ENCODE measurements at places on chromosomes 4 and X.
A peak's percentile ranks its signal among the peaks of the same experiment; 100 is the strongest.

DNA sequence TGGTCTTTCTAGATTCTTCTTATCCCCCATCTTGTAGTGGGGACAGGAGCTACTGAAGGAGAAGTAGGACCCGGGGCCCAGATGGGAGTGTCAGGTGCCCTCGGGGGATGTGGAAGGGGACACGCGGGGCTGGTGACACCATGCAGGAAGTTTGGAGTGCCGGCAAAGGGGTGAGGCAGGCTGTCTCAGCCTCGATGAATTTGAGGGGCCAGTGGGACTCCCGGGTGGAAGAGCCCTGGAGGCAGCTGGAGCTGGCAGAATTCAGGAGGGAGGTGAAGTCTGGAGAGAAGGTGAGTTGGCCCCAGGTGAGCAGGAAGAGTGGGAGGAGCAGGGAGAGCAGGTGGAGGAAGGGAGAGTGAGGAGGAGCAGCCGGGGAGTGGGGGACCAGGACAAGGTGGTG, 101.7 kb downstream of the CPZ start:
- DNase-seq: no peak

- DNase-seq: peak; percentile 59
Observed at GRCh38 chr4:2412885-2413716, 5.3 kb downstream of the ZFYVE28 start.

- no peak for DNase-seq
Observed at GRCh38 chrX:136227948-136228838, 23.0 kb downstream of the MAP7D3 start.

DNA sequence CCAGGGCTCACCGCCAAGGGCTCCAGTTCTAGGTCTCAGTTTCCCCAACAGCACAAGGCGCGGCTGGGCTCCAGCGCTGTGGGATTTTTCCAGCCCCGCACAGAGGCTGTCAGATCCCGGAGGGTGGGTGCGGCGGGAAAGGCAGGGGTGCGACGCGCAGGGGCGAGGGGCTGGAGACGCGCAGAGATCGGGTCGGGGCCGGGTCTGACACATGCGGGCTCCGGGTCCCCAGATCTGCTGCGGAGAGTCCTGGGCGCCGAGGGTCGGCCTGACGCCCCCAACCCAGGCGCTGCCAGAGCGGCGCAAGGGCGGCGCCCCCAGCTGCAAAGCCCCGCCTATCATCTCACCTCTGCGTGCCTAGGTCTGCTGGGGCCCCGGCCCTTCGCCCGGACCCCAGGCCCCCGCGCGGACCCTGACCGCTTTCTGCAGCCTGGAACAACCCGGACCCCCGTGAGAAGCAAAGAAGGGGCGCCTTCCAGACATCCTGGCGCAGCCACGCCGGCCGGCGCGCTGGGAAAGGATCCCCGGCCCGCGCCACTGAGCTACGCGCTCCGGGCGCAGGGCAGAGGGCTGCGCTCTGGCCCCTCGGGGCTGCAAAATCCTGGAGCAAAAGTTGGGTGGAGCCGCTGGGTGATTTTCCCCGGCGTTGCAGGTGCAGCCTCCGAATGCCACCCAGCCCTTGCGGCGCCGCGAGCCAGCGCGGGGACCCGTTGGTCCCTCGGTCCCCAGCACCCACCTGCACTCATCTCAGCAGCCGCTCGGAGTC, 486 bp downstream of the ABLIM2 start:
- DNase-seq: no peak

GRCh38 chrX:16305187-16305586, 137.9 kb downstream of the MAGEB17 start:
- DNase-seq: no peak

DNA sequence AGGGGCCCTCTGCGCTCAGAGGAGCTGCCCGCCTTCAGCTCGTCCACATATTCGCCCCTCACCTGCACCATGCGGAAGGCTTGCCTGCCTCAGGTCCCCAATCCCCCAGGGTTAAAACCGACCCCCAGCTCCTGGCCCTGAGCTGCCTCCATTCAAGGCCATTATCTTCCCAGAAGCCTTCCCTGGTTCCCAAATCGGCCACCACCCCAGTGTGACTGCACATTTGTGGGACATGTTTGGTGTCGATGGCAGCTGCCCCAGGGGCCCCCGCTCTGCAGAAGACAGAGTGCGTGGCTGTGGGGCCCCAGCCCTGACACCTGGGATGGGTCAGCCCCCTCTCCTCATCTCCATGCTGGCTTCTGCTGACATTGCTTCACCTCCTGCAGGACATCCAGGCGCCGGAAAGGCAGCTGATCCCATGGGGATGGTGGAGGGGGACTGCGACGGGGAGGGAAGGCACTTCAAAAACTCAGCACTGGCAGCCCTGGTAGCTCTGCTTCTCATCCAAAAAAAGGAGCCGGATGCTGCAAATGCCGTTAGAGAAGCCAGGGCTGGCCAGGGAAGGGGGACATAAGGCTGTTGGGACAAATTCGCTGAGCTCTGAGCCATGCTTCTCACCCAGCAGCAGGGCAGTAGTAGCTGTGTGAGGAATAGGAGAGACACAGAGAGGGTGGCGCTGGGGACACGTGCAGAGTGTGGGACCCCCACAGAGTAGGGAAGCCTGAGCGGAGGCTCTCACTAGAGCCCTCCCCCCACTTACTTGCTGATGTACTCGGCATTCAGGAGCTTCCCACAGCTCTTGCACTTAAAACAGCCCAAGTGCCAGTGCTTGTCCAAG, 78.5 kb downstream of the ABLIM2 start:
- no peak for DNase-seq

DNA sequence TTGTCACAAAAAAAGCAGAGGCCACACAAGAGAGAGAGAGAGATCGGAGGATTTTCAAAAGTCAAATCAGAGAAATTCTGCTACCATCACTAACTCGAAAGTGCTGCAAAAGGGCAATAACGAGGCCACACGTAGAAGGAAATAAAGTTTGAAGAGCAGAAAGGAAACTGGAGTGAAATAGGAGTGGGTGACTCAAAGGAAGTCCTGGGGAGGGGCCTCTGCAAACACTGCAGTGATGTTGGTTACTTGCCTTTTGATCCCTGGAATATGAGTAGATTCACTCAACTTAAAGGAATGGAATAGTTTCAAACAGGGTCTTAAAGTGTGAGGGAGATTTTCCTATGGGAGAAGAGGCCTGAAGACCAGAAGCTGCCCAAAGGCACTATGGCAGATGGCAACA, 663.4 kb upstream of the LCORL start:
- DNase-seq: no peak

GRCh38 chrX:46310815-46311497, 234.3 kb downstream of the ZNF674 start:
- no peak for DNase-seq

DNA sequence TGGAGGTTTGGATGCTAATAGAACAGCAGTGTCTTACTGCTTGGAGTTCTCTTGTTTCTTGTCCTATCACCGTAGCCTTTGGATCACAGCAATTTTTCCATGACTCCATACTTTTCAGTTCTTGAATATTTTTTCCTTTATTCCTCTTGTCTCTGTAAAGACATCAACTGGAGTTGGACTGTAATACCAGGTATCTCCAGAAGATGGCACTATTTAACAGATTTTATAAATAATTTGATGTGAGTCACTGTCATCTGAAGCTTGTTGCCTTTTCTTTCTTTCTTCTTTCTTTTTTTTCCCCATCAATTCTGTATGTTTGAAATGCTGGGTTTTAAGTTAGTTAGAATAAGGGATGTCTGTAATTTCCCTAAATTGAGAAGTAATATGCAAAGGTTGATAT, 24.1 kb downstream of the HPRT1 start:
- DNase-seq: peak; percentile 1

DNA sequence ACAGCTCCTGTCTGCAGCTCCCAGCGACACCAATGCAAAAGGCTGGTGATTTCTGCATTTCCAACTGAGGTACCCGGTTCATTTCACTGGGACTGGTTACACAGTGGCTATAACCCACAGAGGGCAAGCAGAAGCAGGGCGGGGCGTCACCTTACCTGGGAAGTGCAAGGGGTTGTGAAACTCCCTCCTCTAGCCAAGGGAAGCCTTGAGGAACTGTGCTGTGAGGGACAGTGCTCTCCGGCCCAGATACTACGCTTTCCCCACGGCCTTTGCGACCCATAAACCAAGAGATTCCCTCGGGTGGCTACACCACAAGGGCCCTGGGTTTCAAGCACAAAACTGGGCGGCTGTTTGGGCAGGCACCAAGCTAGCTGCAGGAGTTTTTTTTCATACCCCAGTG, 218.9 kb downstream of the PPP3CA start:
- DNase-seq: no peak

DNA sequence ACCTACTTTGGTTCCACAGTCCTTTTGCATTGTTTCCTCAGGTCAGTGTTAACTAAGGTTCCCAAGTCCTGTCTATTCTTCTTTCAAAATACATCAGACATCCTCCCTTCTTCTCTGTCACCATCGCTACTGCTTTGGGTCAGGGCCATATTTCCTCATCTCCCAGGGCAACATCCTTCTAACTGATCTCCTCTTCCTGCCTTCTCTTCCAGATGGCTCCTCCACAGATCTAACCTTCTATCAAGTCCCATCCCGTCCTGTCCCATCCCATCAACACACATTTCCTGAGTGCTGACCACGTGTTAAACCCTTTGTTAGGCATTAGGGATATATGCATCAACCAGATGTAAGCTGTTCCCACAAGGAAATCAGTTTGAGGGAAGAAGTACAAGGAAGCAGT, 25.9 kb downstream of the PLAC1 start:
- no peak for DNase-seq

DNA sequence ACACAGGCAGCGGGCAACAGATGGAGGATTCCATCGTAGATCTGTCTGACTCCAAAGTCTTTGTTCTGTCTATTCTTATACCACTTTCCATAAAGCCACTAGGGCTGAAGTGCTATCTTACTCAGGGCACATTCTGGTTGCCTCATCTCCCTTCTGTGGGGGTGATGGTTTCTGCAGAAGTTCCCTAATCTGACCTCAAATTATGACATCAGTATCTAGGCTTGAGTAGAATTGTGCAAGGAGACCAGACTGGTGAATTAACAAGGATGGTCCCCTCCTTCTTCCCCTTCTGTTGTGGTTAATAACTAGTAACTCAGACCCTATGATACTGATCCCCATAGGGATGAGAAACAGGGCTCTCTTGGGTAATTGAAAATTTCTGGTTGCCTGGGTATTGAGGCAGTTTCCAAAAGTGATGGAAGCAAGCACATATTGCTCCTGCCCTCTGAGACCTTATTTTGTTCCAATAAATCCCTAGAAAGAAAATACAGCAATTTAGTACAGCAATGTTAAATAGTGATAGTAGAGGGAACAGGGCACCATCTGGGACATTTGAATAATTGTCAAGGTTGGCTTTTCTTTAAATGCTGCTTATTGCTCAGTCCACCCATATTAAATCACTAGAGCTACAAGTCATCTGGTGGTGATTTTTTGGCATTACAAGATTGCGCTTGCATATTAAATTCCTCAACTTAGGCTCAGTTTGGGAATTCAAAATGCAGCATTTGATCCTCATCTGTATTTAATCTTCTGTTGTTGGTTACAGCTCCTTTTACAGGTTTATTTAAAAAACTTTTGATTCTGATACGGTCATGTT, 57.3 kb upstream of the AP1S2 start:
- DNase-seq: peak; percentile 24

- no peak for DNase-seq
Observed at GRCh38 chrX:23804578-23804977, 21.6 kb downstream of the SAT1 start.

- no peak for DNase-seq
Observed at GRCh38 chr4:166538491-166539005, 665.5 kb downstream of the TLL1 start.

- peak; percentile 37 for DNase-seq
Observed at GRCh38 chrX:102712981-102713625, 855 bp downstream of the GPRASP2 start.

Measured in NCI-H1694 treated with DMSO at 0.1 percent for 48 hours (cell line).